ENCODE measurements at places on chromosomes 5 and 9. TPM values are rescaled to one million over a fixed set of nuclear protein-coding genes. Genes with fewer than 3 reads are reported as not detected.
A peak's percentile ranks its signal among the peaks of the same experiment; 100 is the strongest.

DNA sequence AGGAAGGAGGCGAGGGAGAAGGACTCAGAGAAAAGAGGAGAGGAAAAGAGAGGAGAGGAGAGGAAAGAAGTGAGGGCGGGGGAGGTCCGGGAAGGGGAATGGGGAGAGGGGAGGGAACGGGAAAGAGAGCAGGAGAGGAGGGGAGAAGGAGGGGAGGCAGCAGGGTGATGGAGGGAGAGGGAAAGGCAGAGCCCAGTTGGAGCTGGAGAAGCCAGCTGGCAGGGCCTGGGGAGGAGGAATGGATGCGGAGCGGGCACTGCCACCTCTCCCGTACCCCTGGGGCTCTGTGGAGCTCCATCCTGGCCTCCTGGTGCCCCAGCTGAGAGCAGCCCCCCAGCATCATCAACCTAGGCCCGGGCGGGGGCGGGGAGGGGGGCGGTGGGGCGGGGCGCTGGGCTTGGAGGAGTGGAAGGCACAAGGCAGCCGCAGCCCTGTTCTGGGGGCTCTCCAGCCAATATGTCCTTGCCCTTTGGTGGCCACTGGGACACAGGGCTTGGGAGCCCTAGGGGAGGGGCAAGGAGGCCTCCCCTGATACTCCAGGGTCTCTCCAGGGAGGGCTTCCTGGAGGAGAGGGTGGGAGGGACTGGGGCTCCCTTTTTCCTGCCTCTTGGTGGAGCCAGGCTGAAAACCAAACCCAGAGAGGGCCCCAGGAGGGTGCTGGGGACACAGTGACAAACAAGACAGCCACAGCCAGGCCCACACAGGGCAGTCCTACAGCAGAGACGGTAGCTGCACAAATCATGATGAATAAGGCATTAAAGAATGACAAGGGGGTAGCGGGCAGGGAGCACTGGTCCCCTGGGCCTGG, 123.7 kb downstream of the C9orf50 start:
- peak; percentile 55 for DNase-seq

DNA sequence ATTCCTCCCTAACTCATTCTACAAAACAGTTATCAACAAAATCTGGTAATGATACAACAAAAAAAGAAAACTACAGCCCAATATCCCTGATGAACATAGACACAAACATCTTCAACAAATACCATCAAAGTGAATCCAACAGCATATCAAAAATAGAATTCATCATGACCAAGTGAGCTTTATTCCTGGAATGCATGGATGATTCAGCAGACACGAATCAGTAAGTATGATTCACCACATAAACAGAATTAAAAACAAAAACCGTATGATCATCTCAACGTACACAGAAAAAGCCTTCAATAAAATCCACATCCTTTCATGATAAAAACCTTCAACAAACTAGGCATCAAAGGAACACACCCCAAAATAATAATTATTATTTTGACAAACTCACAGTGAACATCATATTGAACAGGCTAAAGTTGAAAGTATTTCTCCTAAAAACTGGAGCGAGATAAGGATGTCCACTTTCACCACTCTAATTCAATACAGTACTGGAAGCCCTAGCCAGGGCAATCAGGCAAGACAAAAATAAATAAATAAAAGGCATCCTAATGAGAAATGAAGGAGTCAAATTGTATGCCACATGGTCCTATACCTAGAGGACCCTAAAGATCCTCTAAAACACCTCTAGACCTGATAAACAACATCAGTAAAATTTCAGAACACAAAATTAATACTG, 305.1 kb upstream of the RGMB start:
- no peak for DNase-seq

DNA sequence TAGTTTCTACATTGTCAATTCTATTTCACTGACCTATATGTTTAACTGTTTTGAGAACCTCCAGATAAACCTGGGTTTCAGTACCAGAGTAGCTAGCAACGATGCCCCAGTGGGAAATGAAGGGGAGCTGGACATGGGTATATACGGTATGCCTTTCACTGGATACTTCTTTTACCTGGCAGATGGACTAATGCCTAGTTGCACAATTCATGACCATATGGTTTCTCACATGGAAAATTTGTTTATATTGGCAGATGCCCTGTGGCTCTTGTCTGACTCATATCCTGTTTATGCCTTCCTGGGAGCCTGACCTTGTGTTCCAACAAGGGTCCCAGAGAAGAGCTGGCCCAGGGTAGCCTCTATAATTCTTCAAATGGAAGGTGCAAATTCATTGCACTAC, 144.1 kb downstream of the MAT2B start:
- DNase-seq = no peak

ROR2 gene
- polyA plus RNA-seq = 12.5 TPM

TRIM7 gene
- 12.4 TPM for polyA plus RNA-seq
